Posterior cingulate gyrus (tissue), 11 donors: ENCODE measurements at places on chromosomes 12 and 14.

DNA sequence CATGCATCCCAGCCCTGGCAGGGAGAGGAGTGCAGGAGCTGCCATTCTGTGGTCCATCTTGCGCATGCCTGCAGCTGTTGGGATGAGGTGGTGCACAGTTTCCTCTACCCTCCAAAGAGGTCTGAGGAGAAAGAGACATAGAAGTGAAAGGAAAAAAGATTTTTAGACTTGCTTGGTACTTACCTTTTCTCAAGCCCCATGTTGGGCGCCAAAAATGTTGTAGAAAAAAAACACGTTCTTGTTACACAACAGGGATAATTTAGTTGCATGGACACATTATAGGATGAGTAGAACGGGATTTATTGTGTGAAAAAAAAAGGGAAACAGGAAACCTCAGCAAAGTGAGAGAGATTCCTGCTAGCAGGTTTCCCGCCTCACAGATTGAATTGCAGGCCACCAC is 244.4 kb upstream of the GARIN2 start:
- DNase-seq = no peak

GRCh38 chr12:64232196-64232595 is 10.1 kb upstream of the KICS2 start:
- DNase-seq = no peak

DNA sequence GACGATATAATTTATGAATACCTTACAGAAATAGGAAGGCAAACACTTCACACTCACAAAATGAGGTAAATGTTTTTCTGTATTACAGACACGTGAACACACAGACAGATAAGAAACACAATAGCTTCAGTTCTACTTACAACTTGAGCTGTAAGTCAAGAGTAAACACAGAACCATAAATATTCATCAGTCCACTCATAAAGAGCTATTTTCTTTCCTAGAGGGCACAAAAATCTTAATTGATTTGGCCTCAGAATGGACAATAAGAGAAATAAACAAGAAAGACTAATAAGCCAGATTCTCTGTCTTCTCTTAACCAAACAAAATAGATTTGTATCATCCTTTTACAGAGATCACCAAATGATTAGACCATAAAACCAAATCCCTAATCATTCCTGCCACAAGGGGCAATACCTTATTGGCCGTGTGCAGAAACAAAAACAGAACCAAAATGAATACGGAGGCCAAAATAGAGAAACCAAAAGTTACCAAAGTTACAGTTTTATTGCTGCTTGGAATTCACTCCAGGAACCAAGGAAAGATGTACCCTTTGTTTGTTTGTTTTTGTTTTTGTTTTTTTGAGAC is 38.1 kb upstream of the GARIN2 start:
- no peak for DNase-seq

- DNase-seq = no peak
Measured at GRCh38 chr14:50928002-50928635, 16.2 kb downstream of the PYGL start.

- DNase-seq = no peak
Measured at GRCh38 chr12:109880938-109881337, 597 bp upstream of the GLTP start.

GRCh38 chr12:116037941-116038837 is 239.3 kb downstream of the MED13L start:
- no peak for DNase-seq

GRCh38 chr14:56351861-56352260 is 227.7 kb upstream of the TMEM260 start:
- no peak for DNase-seq

DNA sequence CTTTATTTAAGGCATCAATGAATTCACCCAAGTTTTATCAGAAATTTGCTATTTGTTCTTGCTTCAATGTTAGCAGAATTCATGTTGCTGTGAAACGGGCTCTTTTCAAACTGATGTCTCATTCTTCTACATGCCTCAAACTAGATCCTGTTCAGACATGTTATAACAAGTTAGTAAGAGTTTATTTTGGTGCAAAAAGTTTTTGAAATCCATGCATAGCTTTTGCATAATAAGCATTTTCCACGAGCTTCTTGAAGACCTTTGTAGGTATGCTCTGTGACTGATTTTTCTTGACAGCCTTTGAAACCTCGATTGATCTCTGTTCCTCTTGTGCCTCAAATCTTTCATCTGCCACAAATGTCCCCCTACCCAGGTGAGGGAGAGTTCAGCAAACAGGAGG is 275.2 kb downstream of the FOXN3 start:
- DNase-seq = no peak

DNA sequence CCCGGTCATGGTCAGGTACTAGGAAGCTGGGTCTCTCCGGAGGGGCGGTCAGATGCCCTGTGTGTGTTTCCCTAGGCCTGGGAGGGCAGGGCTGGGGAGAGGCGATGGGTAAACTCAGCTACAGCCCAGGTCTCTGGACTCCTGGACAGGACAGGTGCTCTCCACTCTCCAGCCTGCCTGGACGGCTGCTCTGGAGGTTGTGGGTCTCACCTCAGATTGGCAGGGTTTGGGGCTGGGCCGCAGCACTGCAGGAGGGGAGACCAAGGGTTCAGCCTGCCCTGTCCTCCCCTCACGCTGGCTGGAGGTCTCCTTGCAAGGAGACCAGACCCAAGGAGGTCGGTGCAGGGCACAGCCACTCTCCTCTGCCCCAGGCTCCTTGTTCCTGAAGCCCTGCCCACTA is 7.8 kb downstream of the KRT80 start:
- DNase-seq = no peak

- DNase-seq = no peak
Measured at GRCh38 chr12:66080791-66081190, 49.8 kb downstream of the LLPH start.

- peak; percentile 79 for DNase-seq
Measured at GRCh38 chr14:99268810-99269707, 2.9 kb downstream of the BCL11B start.

- no peak for DNase-seq
Measured at GRCh38 chr14:100191584-100192249, 32.3 kb upstream of the DEGS2 start.

DNA sequence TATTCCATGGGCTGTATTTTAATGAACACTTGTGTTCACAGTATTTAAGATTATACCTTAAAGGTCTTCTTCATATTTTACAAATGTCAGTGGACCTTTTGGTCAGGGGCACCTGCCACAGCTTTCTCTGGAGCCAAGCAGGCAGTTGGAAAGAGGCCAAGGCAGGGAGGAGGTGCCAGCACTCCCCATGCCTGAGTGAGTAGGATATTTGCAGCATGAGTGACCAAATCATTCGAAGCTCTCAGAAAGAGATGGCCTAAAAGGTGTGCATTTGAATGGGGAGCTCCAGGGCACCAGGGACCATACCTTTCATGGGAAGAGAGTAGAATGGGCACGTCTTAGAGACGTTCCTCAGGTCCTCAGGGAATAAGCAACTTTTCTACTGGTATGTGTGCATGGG is 121.6 kb downstream of the GPR135 start:
- DNase-seq = no peak

DNA sequence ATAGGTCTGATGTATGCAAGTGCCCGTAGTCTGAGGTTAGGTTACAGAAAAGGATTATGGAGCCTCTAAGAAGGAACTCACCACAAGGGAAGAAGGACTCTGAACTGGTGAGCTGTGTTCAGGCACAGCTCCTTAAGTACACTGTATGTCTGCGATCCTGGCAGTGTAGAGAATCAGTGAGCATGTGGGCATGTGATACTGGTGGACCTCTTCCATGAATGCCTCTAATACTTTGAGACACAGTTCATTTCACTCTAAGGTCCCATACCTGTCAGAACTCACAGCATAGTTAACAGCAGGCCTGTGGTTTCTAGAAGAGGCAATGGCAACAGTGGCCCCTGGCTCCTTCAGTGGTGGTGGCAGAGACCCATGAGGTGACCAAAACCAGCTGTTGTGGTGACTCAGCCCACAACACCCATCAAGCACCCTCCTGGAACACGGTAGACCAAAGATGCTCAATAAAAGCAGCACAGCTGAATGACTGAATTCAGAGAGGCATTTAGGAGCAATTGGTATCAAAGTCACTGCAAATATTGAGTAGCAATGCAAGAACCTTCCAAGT is 6.9 kb upstream of the OR6J1 start:
- no peak for DNase-seq

DNA sequence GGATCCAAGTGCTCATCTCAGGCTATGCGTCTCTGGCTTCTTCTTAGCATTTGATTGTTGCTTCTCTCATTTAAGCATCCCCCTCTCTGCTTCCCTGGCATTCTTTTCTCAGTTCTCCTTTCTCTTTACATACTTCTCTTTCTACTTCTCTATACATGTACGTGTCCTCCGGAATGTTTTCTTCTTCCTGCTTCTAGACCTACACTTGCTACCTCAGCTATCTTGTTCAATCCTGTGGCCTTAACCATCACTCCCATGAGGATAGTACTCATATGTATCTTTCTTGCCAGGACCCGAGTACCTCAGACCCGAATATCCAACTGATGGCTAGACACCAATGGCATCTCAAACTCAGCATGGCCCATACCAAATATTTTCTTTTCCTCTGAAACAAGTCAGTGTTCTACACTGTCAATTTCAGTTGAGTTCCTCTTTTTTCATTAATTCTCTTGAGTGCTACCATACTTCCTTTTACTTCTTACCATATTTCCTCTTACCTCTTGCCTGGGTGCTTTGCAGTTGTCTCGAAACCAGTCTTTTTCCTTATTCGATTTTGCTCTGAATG is 115.1 kb upstream of the SLC38A2 start:
- no peak for DNase-seq

GRCh38 chr12:115438314-115438713 is 754.3 kb upstream of the TBX3 start:
- no peak for DNase-seq

GRCh38 chr12:89907659-89908058 is 199.0 kb upstream of the ATP2B1 start:
- DNase-seq = no peak

GRCh38 chr14:58824106-58824505 is 186.3 kb downstream of the DACT1 start:
- no peak for DNase-seq

DNA sequence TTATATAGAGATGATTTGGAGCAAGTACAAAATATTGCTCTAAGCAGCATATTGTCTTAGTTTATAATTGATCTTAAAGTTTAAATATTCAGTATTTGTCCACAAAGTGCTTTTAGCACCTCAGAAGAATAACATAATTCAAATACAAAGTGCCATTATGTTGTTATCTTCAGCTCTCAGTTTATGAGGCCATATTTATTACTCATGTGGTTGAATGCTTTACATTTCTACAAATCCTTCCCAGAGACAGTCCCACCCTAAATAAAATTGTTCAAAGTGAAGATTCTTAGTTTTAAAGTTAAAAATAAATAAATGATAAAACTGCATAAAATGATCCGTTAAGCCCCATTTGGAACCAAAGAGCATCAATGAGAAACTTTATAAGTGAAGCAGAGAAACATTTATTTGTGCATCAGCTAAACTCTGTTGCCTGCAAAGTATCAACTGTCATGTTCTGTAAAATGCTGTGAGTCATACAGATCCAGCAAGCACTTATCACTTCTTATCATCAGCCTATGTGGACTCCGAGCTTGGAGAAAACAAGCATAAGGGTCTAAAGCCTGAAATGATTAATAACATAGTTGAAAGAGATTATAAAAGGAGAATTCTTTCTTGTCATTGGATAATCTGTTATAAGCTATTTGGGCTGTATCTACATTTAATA is 218.9 kb downstream of the ADAMTS20 start:
- DNase-seq = no peak

GRCh38 chr12:27583057-27583797 is 59.2 kb downstream of the PPFIBP1 start:
- DNase-seq = no peak

DNA sequence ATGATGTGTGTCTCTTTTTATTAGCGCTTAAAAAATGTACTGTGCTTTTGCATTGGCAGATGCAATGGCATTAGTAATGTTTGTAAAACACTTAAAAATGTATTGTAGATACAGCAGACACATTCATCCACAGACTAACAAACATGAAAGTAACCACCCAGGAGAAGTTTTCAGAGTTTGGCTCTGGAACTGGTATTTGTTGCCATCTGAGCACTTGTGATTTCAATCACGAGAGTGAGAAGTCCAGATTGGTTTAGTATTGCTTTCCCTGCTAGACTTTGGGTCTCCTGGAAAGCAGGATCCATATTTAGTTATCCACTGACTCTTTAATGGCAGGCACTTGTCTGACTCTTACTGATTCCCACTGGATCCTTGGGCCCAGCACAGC is 13.2 kb downstream of the RASSF8 start:
- DNase-seq = no peak

DNA sequence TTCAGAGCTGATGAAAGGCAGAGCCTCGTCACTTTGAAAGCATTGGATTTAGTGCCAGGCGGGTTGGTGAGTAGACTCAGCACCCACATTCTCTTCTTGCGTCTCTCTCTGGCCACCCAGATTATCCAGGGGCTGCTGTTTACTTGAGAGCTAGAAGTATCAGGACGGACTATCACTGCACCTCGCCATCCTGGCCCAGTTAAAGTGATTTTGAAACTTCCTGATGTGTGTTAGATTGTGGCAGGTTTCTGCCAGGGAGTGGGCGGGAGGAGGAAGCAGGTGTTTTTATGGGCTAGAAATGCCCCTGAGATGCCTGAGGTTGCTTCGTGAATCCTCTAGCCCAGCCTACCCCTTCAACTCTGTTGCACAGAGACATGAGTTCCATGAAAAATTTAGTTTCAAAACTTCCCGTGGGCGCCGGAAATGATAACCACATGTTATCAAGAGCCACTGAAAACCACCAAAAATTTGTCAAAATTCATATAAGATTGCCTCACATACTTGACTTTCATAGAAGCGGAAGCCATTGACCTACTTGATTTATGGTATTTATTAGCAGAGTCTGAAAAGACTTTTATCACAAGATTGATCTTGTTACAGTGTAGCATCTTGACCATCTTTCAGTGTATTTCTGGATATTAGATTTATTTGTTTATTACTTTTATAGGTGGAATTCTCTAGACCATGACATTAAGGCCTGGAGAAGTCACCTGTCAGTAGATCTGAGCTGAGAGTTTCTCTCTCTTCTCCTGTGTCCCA is 466.0 kb downstream of the RAD51B start:
- DNase-seq = no peak

DNA sequence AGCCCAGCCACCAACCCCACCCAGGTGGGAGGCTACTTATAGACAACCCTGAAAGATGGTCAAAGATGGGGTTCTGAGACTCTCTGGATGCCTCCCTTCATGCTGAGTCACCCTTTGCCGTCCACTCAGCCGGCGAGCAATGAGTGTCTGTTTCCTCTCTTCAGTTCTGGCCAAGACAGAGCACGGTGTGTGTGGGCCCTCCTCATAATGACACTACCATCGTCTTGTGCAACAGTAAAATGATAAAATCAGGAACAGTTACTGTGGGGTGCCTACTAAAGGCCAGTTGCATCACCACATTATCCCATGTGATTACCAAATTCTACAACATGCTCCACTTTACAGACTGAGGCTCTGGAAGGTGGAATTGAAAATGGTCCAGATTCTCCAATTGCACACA is 7.0 kb upstream of the BDKRB1 start:
- no peak for DNase-seq

GRCh38 chr12:48185181-48185919 is 1.9 kb downstream of the CCDC184 start:
- peak; percentile 40 for DNase-seq

- DNase-seq = peak; percentile 22
Measured at GRCh38 chr14:81594012-81594411, 60.4 kb upstream of the SEL1L start.

- DNase-seq = no peak
Measured at GRCh38 chr14:92512807-92513203, 776 bp upstream of the RIN3 start.

- no peak for DNase-seq
Measured at GRCh38 chr14:81402123-81402495, 2.0 kb upstream of the STON2 start.

GRCh38 chr12:3199551-3200031 is 122.4 kb downstream of the TSPAN9 start:
- peak; percentile 32 for DNase-seq

GRCh38 chr14:32217301-32217700 is 14.2 kb upstream of the RNU6-8 start:
- DNase-seq = no peak
